ENCODE measurements at places on chromosomes 6 and 20. TPM values are rescaled to one million over a fixed set of nuclear protein-coding genes. Genes with fewer than 3 reads are reported as not detected.

DNA sequence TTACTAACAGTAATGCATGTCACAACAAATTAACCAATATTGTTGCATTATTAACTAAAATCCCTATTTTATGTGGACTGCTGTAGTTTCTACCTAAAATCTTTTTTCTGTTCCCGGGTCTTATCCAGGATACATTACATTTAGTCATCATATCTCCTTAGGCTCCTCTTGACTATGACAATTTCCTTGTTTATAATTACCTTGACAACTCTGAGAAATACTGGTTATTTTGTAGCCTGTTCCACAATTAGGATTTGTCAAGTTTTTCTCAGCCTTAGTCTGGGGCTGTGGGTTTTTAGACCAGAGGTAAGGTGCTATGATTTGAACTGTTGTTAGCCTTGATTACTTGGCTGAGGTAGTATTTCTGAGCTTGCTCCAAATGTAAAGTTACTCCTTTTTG is 3.7 kb downstream of the FBXO5 start:
- no peak for DNase-seq

GRCh38 chr6:12483712-12484111 is 193.6 kb downstream of the EDN1 start:
- no peak for DNase-seq

DNA sequence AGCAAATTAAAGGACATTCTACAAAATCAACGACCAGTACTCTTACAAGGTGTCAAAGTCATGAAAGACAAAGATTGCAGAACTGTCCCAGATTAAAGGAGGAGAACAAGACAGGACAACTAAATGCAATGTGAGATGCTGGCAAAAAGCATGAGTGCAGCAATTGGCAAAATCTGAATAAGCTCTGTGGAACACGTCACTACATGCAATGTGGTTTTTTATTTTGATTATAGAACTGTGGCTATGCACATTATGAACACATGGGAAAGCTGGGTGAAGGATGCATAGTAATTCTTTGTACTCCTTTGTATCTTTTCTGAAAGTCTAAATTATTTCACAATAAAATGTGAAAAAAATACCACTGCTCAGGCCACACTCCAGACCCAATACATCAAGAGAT is 509.4 kb downstream of the KIF16B start:
- DNase-seq, result no peak

DNA sequence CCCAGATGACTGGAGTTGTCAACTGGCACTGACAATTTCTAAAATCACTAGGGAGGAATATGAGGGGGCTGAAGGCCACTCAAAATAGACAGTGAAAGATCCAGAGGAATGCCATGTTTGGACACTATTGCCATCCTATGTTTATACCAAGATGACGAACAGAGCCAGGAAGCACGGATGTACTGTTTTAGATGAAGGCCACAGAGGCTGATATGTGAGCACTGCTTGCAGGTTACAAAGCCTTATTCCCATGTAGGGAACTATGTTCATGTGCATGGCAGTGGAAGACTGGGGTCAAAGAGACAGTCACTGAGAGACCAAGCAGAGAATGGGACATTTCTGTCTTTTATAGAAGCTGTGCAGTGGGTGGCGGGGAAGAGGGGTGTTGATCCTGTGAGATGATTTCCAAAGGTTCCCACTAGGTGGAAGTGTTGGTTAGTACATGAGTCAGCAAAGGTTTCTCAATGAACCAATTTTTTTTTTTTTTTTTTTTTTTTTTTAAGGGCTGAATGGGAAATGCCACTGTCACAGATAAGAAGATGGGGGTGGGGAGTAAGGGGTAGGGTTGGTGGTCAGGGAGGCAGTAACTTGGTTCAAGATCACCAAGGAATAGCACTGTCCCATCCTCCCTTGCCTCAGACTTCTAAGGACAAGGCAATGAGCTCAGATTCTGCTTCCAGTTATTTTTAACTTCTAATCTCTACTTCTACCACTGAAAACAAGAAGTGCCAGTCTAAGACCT is 46.7 kb upstream of the MOCS1 start:
- DNase-seq, result no peak

DNA sequence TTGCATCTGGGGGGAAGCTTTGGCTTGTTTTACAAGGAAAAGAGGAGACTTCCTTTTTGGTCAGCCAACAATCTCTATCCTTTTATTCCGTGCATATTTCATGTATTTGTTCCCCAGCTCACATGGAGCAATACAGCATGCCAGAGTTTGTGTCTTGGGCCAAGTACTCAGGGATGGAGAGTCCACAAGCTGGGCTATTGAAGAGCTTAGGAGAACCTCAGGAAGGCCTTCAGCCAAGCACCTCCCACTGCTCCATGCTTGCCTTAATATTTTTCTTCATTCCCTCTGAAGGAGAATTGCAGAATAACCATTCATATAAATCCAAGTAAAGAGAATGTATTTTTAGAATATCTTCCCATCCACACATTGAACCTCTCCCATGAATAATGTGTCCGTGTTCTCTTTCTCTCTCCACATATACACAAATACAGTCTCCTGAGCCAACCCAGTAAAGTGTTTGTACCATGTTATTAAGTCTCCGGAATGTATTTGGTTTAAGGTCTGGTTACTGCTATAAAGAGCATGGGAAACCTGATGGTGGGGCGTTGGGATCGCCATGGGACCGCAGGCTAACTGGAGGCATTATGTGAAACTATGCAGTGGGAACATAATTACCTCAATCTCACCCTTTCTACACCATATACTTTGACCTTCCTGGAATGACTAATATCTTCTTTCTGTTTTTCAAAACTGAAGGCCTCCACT is 3.0 kb downstream of the LAMA4 start:
- peak; percentile 73 for DNase-seq

GRCh38 chr6:154298297-154298696 is 58.3 kb downstream of the IPCEF1 start:
- DNase-seq, result no peak

DNA sequence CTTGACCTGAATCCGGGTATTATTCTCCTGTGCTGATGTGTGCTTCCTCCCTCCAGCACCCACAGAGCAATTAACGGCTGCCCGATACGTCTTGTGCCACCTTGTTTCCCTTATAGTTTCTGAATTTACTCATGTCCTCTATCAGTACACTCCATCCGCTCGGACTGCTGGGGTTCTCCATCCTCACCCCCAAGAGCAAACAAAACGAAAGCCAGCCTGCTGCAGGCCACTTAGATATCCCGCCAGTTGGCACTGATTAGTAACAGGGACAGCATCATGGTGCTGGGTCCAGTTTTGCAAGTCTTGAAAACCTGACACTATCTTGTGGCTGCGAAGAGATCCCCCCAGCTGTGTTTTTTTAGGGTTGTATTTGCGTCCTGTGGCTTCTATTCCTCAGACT is 71.8 kb downstream of the SSR1 start:
- DNase-seq, result no peak

DNA sequence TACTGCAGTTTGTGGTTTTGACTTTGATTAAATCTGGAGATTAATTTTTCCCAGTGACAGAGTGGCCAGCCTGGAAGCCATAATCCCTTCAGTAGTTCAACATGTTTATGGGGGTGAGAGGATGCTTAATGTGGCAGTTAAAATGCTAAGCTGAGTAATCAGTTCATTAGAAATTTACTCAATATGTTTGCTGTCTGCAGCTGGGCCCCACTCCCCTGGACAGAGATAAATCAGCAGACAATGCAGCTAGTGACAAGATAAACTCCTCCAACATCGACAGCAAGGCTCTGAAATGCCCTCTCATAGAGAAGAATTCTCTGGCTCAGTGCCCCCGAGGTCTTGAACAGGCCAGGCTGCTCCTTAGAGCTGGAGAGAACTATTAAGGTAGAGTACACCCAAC is 101.9 kb downstream of the LRFN2 start:
- DNase-seq, result no peak

- no peak for DNase-seq
These were observed 27.9 kb upstream of the HLA-DQA2 start for GRCh38 chr6:32713241-32713640.

SERINC3 gene
- 89.5 TPM for total RNA-seq

- DNase-seq, result no peak
These were observed 1132.5 kb upstream of the MAP3K7 start for GRCh38 chr6:91719414-91719813.

DNA sequence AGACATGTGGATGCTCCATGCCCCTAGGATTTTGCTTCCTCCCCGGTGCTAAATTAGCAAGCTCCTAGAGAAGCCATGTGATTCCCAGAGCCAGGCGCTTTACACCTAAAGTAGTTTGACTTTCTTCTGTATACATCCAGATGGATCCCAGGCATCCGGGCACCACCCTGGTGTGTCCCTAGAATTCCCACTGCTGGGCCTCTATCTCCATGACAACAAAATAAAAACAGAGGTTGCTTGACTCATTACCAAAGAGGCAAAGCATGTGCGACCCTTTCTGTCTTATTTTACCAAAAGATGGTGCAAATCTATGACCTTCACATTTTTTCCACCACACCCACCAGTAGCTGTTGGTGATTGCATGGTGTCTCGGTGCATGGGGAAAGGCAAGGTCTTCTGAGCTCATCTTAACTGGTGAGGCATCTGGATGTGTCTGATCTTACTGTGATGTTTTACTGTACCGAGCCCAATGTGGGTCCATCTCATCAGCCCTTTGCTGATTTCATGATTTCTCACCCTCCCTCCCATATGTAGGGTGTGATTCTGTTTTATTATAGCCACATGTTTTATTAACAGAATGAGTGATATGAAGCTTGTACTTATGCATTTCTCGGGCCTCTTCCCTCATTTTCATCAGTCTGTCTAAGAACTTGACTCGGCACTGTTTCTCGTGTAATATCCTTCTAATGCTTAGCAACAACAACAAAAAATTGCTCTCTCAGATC is 27.4 kb upstream of the VAPB start:
- DNase-seq, result no peak

MRPS18A gene
- total RNA-seq, result 152 TPM

DNA sequence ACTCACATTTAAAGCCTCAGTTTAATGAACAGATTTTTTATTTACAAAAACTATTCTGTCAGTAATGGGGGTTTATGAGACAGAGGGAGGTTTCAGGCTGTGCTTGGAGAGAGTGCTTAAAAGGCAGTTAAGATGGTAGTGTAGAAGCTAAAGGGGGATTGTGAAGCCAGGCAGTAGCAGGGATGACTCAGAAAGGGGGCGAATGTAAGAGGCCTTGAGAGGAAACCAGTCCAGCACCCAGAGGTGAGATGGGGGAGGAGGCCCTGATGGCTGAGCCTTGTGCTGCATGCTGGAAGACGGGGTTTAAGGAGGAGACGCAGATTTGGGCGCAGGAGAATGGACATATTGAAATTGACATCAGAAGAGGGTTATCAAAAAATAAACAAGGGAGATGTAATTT is 6.6 kb upstream of the SERPINB9 start:
- no peak for DNase-seq

HSPA12B gene
- total RNA-seq, result 9.7 TPM

GRCh38 chr6:322940-323729 is 30.8 kb downstream of the DUSP22 start:
- DNase-seq, result no peak

- DNase-seq, result no peak
These were observed 148.8 kb upstream of the EPHA7 start for GRCh38 chr6:93568169-93568568.

- no peak for DNase-seq
These were observed 55.5 kb downstream of the ZHX3 start for GRCh38 chr20:41261790-41262717.

DNA sequence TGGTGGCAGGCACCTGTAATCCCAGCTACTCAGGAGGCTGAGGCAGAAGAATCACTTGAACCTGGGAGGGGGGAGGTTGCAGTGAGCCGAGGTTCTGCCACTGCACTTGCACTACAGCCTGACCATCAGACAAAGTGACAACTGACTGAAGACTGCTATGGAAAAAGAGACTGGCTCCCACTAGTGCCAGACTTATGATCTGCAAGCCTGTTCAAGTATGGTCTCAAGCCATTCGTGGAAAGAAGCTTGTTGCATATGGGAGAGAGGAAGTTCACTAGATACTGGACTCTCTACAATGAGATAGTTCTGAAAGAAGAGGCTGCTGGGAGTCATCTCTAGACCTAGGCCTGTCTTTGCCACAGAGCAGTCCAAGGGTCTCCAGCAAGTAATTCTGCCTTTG is 26.7 kb downstream of the MDN1 start:
- DNase-seq, result no peak

DNA sequence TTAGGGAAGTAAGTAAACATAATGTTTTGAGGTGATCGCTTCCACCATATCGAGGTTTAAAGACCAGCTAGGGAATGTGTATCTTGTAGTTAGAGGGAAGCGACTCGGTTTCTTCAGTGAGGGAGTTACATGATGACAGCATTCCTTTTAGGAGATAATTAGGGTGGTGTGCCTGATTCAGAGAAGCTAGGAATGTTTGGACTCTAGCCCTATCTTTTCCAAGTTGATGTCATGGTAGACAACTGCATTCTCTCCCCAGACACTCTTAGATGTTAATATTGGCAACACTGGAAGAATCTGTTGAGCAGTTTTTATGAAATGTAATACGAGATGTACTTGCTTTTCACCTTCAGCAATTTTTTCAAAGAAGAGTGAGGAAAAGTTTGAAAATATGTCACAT is 12.9 kb upstream of the HIVEP1 start:
- DNase-seq, result no peak

DNA sequence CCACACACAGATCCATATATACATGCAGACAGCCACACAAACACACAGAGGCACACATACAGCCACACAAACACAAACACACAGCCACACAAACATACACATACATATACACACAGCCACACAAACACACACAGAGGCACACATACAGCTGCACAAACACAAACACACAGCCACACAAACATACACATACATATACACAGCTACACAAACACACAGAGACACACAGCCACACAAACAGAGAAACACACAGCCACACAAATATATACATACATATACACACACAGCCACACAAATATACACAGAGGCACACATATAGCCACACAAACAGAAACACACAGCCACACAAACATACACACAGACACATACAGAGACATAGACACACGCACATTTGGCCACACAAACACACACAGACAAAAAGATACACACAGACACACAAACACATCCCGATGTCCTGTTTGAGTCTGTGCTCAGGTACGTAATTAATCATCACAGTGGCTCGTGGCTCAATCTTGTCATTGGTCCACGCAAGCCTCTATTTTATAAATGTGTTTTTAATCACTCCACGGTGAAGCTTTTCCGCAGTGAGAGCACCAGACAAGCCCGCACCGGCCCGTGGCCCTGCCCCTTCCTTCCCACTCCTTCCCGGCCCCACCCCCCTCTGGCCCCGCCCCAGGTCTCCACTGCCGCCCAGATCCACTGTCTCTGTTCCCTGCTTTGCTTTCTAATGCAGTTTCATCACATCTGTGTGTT is 135.3 kb downstream of the CDH4 start:
- DNase-seq, result no peak

GRCh38 chr6:159830501-159831372 is 30.7 kb downstream of the PNLDC1 start:
- DNase-seq, result no peak

SLC35D3 gene
- total RNA-seq, result not detected
